Epithelial cell of umbilical artery (primary cell): ENCODE measurements at places on chromosomes 6 and 20. TPM values are rescaled to one million over a fixed set of nuclear protein-coding genes. Genes with fewer than 3 reads are reported as not detected.

Gene NELFCD
- 56.2 and 63.2 TPM in 2 replicates for total RNA-seq

Gene PGC
- not detected in 2 replicates for total RNA-seq

Gene PPP1R11
- total RNA-seq: 9.0 and 10.7 TPM in 2 replicates

Gene SIRPD
- total RNA-seq: not detected in 2 replicates

Gene DOK5
- 0.32 and 2.4 TPM in 2 replicates for total RNA-seq

Gene KCNG1
- total RNA-seq: 1.8 and 3.2 TPM in 2 replicates

Gene RHAG
- total RNA-seq: not detected in 2 replicates

Gene TPD52L2
- 114 and 127 TPM in 2 replicates for total RNA-seq

Gene NCR2
- not detected in 2 replicates for total RNA-seq

Gene DEFB132
- total RNA-seq: not detected in 2 replicates

Gene ZNF341
- total RNA-seq: 0.65 and 0.76 TPM in 2 replicates

Gene PMEPA1
- total RNA-seq: 2.3 and 19.2 TPM in 2 replicates

Gene TMEM170B
- total RNA-seq: 3.6 and 6.1 TPM in 2 replicates

Gene PREX1
- 48.1 and 49.4 TPM in 2 replicates for total RNA-seq

Gene DSP
- total RNA-seq: under 0.01 and 0.46 TPM in 2 replicates

Gene NKX2-2
- not detected in 2 replicates for total RNA-seq

Gene TP53TG5
- total RNA-seq: not detected in 2 replicates

Gene HLA-DRB1
- 0.32 and 2.3 TPM in 2 replicates for total RNA-seq

Gene HUS1B
- total RNA-seq: 0.65 and 1.5 TPM in 2 replicates

Gene UST
- 0.65 and 0.76 TPM in 2 replicates for total RNA-seq

Gene SPTLC3
- total RNA-seq: under 0.01 and 2.9 TPM in 2 replicates

Gene KCNK16
- not detected in 2 replicates for total RNA-seq

Gene ACAT2
- total RNA-seq: 95.2 and 112 TPM in 2 replicates

Gene SALL4
- total RNA-seq: 0.32 and 0.46 TPM in 2 replicates

Gene OTOR
- not detected in 2 replicates for total RNA-seq

Gene AIF1
- not detected in 2 replicates for total RNA-seq

Gene C6orf132
- under 0.01 TPM in 1 of 2 replicates, not detected in the other for total RNA-seq

Gene PACRG
- not detected in 2 replicates for total RNA-seq

Gene VGLL2
- total RNA-seq: not detected in 2 replicates

Gene RAD21L1
- 0.15 TPM in 1 of 2 replicates, not detected in the other for total RNA-seq

Gene LKAAEAR1
- total RNA-seq: 0.97 TPM in 1 of 2 replicates, not detected in the other

Gene SLC22A3
- 0.32 and 0.61 TPM in 2 replicates for total RNA-seq

Gene RFX6
- not detected in 2 replicates for total RNA-seq

Gene XKR7
- total RNA-seq: not detected in 2 replicates

Gene RBL1
- 10.4 and 20.8 TPM in 2 replicates for total RNA-seq

Gene GJA1
- total RNA-seq: 663 and 1,009 TPM in 2 replicates

Gene SIGLEC1
- total RNA-seq: not detected in 2 replicates

Gene CFB
- total RNA-seq: 1.3 and 7.9 TPM in 2 replicates

Gene POU5F1
- total RNA-seq: not detected in 2 replicates

Gene GTSF1L
- 0.32 TPM in 1 of 2 replicates, not detected in the other for total RNA-seq

Gene ACTL10
- 3.6 and 4.0 TPM in 2 replicates for total RNA-seq

Gene HMGA1
- total RNA-seq: 229 and 287 TPM in 2 replicates

Gene MARCKS
- total RNA-seq: 150 and 216 TPM in 2 replicates
